ENCODE measurements at places on chromosomes 1 and 21. TPM values are rescaled to one million over a fixed set of nuclear protein-coding genes. Genes with fewer than 3 reads are reported as not detected.

RXFP4 gene
- total RNA-seq: not detected

UQCRH gene
- 113 TPM for total RNA-seq

DNA sequence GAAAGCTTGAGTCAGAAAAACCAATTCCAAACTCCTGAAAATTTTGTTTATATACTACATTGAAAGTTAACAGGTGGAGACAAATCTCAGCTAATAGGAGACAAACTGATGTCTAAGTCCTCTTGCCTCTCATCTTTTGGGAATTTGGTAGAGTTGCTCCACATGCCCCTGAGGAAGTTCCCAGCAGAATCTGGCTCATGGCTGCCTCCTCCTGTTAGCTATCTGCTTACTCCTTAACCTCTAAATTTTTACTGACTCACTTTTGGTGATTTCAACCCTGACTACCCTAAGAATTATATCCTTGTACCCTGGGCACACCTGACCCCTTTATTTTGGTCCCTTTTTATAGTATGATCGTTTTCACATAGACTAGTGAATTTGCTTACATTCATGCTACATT lies 633.7 kb upstream of the USP24 start:
- H3K36me3 ChIP-seq: no peaks in the 10 kb centered on the region
- H3K4me1 ChIP-seq: no peaks in the 10 kb centered on the region
- no peak overlapping the region for H3K27ac ChIP-seq
- H3K4me3 ChIP-seq: no peak overlapping the region

ECM1 gene
- 2.9 TPM for total RNA-seq

GRCh38 chr1:38885092-38885491 lies 3.7 kb upstream of the GJA9 start:
- no peaks in the 10 kb centered on the region for H3K4me1 ChIP-seq
- no peaks in the 10 kb centered on the region for H3K36me3 ChIP-seq
- no peak overlapping the region for H3K27ac ChIP-seq
- no peak overlapping the region for H3K4me3 ChIP-seq
- DNase-seq: no peak
- H3K27me3 ChIP-seq: no peaks in the 10 kb centered on the region

DNA sequence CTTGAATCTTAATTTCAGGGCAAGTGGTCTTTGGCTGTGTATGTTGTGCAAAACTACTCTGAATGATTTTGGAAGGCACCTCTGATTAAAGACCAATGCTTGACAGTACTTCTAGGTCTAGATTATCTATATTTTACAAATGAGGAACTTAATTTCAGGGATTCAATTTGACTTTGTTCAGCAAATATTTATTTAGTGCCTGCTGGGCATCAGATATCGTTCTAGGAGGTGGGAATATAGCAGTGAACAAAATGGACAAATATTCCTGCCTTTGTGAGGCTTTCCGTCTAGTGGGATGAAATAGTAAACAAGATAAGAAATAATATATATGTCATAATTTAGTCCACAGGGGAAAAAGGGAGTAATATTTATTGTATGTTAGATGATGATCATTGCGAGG lies 4.7 kb downstream of the ZNF326 start:
- no peaks in the 10 kb centered on the region for H3K36me3 ChIP-seq
- H3K4me3 ChIP-seq: no peak overlapping the region
- H3K4me1 ChIP-seq: peaks cover 10% of the 10 kb centered on the region
- H3K27ac ChIP-seq: no peak overlapping the region
- H3K27me3 ChIP-seq: no peaks in the 10 kb centered on the region

DNA sequence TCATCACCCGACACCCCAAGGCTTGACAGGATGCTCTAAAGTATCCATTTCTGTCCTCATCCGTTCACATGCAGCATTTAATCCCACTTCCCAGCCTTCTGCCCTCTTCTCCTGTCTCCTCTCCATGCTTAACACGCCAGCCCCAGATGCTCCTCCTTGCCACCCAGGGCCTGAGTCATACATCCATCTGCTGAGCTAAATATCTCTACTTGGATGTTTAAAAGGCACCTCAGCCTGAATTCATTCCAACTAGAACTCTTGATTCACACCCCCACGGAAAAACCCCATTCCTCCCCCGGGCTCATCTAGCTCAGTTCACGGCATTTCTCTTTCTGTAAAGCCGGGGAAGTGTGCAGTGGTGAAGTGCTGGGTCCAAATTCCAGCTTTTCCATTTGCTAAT lies 27.7 kb downstream of the TEX35 start:
- H3K27ac ChIP-seq: no peak overlapping the region
- H3K4me1 ChIP-seq: peaks cover 19% of the 10 kb centered on the region
- no peak overlapping the region for H3K4me3 ChIP-seq

GBP6 gene
- total RNA-seq: 0.83 TPM

- H3K27me3 ChIP-seq: peaks cover 25% of the 10 kb centered on the region
- no peak for DNase-seq
- H3K4me1 ChIP-seq: no peaks in the 10 kb centered on the region
- peak overlapping the region; percentile 25 for H3K4me3 ChIP-seq
- H3K36me3 ChIP-seq: no peaks in the 10 kb centered on the region
- no peak overlapping the region for H3K27ac ChIP-seq
Observed at GRCh38 chr1:28592321-28593071, 431 bp downstream of the RAB42 start.

- no peak overlapping the region for H3K27ac ChIP-seq
- H3K4me3 ChIP-seq: no peak overlapping the region
- peaks cover 2% of the 10 kb centered on the region for H3K27me3 ChIP-seq
- no peaks in the 10 kb centered on the region for H3K36me3 ChIP-seq
Observed at GRCh38 chr1:209356976-209357377, 226.5 kb upstream of the CAMK1G start.

GRCh38 chr1:33637846-33638440 lies 165.5 kb downstream of the ZSCAN20 start:
- peaks cover 36% of the 10 kb centered on the region for H3K27me3 ChIP-seq
- no peaks in the 10 kb centered on the region for H3K36me3 ChIP-seq
- H3K4me1 ChIP-seq: peaks cover 6% of the 10 kb centered on the region
- H3K4me3 ChIP-seq: no peak overlapping the region

LCE1B gene
- not detected for total RNA-seq

TLCD4 gene
- 0.10 TPM for total RNA-seq

DNA sequence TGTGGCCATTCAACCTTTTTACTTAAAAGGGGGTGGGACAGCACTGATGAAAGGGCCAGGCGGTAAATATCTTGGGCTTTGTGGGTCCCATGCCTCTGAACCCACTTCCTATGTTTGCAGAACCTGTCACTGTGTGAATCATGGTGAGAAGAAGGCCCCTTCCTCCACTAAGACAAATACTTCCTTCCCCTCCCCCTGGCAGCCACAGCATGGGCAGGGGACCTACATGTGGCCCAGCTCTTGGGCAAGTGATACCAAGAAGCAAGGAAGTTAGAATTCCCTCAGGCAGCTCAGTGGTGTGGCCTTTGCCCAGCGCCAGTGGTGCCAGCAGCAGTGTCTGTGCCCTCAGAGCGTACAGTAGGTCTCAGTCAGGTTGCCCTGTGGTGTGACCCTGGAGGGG lies 168.6 kb downstream of the TRIM33 start:
- peak overlapping the region; percentile 79 for H3K27ac ChIP-seq
- H3K27me3 ChIP-seq: no peaks in the 10 kb centered on the region
- H3K36me3 ChIP-seq: no peaks in the 10 kb centered on the region

DNA sequence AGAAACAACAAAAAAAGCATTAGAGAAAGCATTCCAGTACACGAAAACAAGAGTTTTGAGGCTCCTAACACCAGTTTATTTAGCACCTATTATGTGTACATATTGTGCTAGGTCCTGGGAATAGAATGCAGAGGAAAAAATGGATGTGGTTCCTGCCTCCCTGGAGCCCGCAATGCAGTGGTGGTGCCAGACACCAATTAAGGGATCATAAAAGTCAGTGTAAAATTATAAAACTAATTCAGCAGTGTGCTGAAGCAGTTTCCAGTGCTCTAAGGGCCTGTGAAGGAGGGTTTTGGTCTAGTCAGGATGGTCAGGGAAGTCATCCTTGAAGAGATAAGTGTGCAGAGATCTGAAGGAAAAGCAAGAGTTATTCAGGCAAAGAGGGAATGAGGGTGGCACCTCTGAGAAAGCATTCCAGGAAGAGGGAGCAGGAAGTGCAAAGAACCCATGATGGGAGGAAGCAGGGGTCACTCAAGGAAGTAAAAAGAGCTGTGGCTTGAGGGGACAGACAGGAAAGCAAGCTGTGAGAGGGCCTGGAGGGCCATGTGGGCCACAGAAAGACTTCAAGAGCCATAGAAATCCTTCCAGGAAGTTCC lies 65.2 kb upstream of the IFNLR1 start:
- DNase-seq: no peak
- no peak overlapping the region for H3K4me3 ChIP-seq
- no peak overlapping the region for H3K27ac ChIP-seq
- no peaks in the 10 kb centered on the region for H3K36me3 ChIP-seq
- H3K27me3 ChIP-seq: no peaks in the 10 kb centered on the region
